ENCODE measurements at places on chromosomes 1 and 21. TPM values are rescaled to one million over a fixed set of nuclear protein-coding genes. Genes with fewer than 3 reads are reported as not detected.

Gene SORT1
- 32.2 TPM for polyA plus RNA-seq

Gene PLA2G2D
- polyA plus RNA-seq, result not detected

Gene CFAP74
- 0.05 TPM for polyA plus RNA-seq

Gene LYPD8
- polyA plus RNA-seq, result not detected

Gene SLAMF6
- 4.2 TPM for polyA plus RNA-seq

Gene CTSS
- polyA plus RNA-seq, result 9.6 TPM

Gene MFAP2
- 16.4 TPM for polyA plus RNA-seq

Gene CYP2J2
- polyA plus RNA-seq, result 0.12 TPM

Gene LY9
- 2.9 TPM for polyA plus RNA-seq

Gene MYOG
- polyA plus RNA-seq, result not detected

Gene SH3BGR
- 16.2 TPM for polyA plus RNA-seq

Gene GNAT2
- polyA plus RNA-seq, result not detected

Gene C2CD2
- polyA plus RNA-seq, result 18.9 TPM

Gene LEMD1
- polyA plus RNA-seq, result 0.58 TPM

Gene RPE65
- 0.05 TPM for polyA plus RNA-seq

Gene INKA2
- 4.1 TPM for polyA plus RNA-seq

Gene FABP3
- polyA plus RNA-seq, result 20.0 TPM

Gene ROR1
- polyA plus RNA-seq, result 3.0 TPM

Gene PLD5
- polyA plus RNA-seq, result 6.2 TPM

Gene KLF17
- 0.10 TPM for polyA plus RNA-seq

Gene NECTIN4
- 0.07 TPM for polyA plus RNA-seq

Gene WASF2
- 58.0 TPM for polyA plus RNA-seq

Gene FCN3
- polyA plus RNA-seq, result 6.5 TPM

Gene FOXD3
- polyA plus RNA-seq, result 0.21 TPM

Gene FALEC
- 0.51 TPM for polyA plus RNA-seq
